HL-60 (cell line): ENCODE measurements at places on chromosomes 3 and 15.

- DNase-seq, result peak; percentile 18
Measured at GRCh38 chr3:139937674-139938279, 2.8 kb downstream of the CLSTN2 start.

DNA sequence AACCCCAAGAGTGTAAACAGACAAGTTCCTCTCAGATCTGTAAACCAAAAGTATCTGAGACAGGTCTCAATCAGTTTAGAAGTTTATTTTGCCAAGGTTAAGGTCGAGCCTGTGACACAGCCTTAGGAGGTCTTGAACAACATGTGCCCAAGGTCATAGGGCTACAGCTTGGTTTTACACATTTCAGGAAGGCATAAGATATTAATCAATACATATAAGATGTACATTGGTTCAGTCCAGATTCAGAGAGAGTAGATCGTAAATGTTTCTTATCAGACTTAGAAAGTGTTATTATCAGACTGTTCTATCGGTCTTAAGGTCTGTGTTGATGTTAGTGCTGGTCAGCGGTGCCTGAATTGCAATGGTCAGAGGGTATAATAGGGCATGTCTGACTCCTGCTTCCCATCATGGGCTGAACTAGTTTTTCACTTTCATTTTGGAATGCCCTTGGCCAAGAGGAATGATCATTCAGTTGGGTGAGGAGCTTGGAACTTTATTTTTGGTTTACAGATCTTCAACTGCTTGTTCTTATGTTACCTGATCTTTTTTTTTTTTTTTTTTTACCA lies 27.0 kb upstream of the MFGE8 start:
- DNase-seq, result no peak

DNA sequence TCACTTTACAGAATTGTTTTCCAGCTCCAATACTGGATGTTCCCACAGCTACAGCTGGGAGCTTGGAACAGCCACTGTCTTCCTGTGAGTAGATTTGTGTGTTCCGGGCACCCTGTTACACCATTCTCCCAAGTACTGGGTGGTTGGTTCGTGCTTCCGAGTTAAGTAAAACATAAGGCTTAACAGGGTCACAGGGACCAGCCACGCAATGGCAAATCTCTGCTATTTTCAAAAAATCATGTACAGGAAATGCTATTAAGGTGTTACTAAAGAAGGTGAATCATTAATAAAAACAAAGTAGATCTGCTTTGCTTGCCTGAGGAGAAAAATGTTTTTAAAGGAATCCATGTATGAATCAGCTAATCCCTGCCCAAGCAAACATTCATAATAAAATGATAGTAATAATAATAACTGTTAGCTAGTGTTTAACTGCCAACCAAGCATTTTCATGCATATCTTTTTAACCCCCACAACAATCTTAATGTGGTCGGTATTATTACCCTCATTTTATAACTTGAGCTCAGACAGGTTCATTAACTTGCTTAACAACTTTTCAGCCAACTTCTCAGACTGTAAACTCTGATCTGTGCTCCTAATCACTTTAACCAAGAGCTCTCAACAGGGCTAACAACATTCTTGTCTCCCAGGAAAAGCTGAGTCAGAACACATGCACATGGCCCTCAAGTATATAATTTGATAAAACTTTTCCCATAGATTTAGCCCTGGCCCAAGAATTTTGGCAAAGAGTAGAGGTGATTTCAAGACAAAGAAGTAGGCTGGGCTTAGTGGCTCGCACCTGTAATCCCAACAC lies 2.7 kb upstream of the C2CD4A start:
- no peak for DNase-seq

GRCh38 chr3:129001101-129001805 lies at the start of gene EFCC1:
Gene EFCC1, plus strand, starts transcription at chr3:129001304. Its CDS starts 325 bp downstream, at chr3:129001629.
- DNase-seq, result no peak

DNA sequence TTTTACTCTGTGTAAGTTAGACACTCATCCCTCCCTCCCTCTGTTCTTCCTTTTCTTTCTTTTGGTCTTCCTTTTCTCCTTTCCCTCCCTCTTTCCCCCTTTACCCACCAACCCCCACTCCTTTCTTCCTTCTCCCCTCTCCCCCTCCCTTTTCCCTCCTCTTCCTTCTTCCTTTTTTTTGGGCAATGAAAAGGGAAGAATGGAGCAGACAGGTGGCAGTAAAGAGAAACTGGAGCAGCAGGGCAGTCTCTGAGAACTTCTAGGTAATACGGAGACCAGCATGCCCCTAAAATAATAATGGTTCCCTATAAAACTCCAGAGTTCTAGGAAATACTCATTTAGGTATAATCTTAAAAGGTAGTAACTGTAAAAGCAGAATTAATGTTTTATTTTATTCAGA lies 11.4 kb upstream of the GPR171 start:
- DNase-seq, result no peak

GRCh38 chr3:115464036-115464435 lies 159.3 kb upstream of the GAP43 start:
- DNase-seq, result no peak

- no peak for DNase-seq
Measured at GRCh38 chr3:191068946-191069813, 129.9 kb upstream of the OSTN start.

- DNase-seq, result peak; percentile 76
Measured at GRCh38 chr3:52983336-52983807, 62.5 kb downstream of the SFMBT1 start.

- DNase-seq, result no peak
Measured at GRCh38 chr15:52105846-52106245, 6.7 kb downstream of the BCL2L10 start.

- DNase-seq, result no peak
Measured at GRCh38 chr3:152457500-152458375, 189.0 kb downstream of the MBNL1 start.

- DNase-seq, result no peak
Measured at GRCh38 chr3:112561484-112561733, 353 bp downstream of the ATG3 start.

DNA sequence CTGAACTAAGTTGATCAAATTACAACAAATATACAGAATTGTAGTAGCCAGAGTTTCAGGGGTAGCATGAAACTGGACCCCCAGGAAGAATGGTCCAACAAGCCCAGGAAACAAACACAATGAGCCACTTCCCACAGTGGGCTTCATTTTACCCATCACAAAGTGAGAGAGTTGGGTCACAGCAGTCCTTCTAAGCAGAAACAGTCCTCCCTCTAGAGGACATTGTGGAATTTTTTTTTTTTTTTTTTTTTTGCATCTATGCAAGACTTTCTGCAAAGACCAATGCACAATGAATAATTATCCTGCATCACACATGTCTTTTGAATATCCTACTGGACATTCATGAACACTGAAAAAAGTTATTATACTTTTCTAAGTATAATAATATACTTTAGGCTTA lies 73.8 kb upstream of the ATP13A5 start:
- DNase-seq, result no peak

DNA sequence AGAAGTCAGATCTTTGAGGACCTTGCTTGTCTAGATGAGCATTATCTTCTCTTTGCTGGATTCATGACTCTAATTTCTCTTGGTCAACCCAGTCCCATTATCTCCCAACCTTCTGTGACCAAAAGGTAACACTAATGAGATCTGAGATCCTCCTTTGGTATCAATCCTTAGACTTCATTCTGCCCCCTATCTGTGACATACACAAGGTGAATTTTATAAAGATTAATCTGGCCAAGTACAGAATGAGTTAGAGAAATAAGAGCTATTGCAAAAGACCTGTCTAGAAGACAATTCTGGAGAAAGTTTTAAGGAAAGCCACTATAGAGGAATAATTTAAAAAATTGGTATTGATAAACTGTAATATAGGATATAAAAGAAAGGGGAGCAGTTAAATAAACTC lies 113.8 kb upstream of the KCNMB2 start:
- no peak for DNase-seq

GRCh38 chr3:107426223-107426622 lies 49.0 kb downstream of the CCDC54 start:
- DNase-seq, result no peak

GRCh38 chr3:62832553-62832952 lies 42.7 kb downstream of the CADPS start:
- no peak for DNase-seq

DNA sequence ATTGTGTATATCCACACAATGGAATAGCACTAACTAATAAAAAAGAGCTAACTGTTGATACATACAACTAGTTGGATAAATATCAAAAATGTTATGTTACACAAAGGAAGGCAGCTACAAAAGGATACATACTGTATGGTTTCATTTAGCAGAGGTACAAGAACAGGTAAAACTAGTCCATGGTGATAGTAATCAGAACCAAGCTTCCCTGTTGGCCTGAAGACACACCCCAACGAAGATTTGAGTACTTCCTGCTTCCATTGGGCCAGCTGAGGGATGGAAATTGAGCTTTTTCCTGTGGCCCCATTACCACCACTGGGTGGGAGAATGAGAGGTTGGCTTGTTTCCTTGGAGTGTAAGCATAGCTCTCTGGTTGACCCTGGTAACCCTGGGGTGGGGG lies 117.3 kb upstream of the CADPS start:
- DNase-seq, result no peak

- no peak for DNase-seq
Measured at GRCh38 chr3:61776390-61776789, 215.0 kb downstream of the PTPRG start.

- no peak for DNase-seq
Measured at GRCh38 chr3:12428126-12428525, 56.2 kb upstream of the TSEN2 start.

- DNase-seq, result no peak
Measured at GRCh38 chr3:176919836-176920765, 277.2 kb downstream of the TBL1XR1 start.

GRCh38 chr3:87771337-87772192 lies 287.2 kb downstream of the CGGBP1 start:
- peak; percentile 18 for DNase-seq

- DNase-seq, result no peak
Measured at GRCh38 chr3:106120356-106120755, 251.5 kb upstream of the CBLB start.

GRCh38 chr3:155646128-155646527 lies 98.7 kb downstream of the PLCH1 start:
- no peak for DNase-seq

DNA sequence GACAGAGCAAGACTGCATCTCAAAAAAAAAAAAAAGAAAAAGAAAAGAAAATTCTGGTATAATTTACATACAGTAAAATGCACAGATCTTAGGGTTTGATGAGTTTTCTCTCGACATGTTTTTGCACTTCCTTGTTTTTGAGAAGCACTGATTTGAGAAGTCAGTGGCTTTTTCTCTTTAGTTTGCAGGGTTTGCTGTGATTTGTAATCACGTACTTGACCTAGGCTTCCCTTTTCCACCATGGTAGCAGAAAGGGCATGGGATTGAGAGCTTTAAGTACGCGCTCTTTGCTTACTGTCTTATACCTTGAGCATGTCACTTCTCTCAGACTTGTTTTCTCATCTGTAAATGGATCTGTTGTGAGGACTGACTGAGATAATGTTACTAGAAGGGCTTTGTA lies 4.1 kb downstream of the VHL start:
- no peak for DNase-seq

GRCh38 chr3:128307781-128308469 lies 154.6 kb downstream of the EEFSEC start:
- no peak for DNase-seq

DNA sequence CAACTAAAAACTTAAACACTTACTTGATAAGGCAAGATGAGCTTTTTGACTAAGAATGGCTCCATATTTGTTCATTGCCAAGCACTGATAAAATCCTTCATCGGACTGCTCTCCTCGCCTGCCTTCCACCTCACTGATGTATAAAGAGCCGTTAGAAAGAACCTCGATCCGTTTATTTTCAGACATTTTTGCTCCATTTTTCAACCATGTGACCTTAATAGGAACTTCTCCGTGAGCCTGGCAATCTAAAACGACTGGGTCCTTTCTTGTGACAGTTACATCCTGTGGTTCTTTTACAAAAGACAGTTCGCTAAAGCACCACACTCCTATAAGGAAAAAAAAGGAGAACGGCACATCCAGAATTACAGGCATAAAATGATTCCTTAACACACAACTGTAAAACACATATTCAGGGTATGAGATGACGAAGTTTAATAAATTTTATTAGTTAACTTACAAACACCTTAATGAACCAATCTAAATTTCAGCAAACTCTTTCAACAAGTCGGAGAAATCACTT lies 2.5 kb downstream of the PRTG start:
- DNase-seq, result no peak

- DNase-seq, result no peak
Measured at GRCh38 chr3:171342200-171342599, 118.0 kb downstream of the TNIK start.
